Tibial nerve (tissue), 4 donors: ENCODE measurements at places on chromosomes 4 and X. TPM values are rescaled to one million over a fixed set of nuclear protein-coding genes. Genes with fewer than 3 reads are reported as not detected.

DNA sequence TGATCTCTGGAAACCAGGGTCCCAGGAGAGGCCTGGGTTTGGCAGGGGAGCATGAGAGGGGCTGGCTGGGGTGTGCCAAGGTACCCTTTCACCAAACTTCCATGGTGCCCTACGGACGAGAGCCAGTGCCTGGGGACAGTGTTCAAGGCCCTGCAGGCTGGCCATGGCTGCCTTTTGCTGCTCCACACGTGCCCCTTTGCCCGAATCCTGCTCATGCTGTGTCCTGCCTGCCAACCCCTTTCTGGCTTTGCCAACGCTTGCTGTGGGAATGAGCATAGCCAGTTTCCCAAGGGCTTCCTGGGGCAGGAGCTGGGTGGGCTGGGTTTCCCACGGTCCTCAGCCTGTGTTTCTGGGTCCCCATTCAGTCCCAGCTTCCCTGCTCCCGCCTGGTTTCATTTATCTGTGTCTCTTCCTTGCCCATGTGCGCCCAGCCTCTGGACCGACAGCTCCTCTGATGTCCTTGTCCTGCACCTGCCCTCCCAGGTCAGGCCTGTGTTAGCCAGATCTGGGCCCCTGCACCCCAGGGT, 17.3 kb downstream of the CPZ start:
- H3K4me1 ChIP-seq: no peaks in the 10 kb centered on the region
- DNase-seq: no peak
- H3K27me3 ChIP-seq: peaks cover 5% of the 10 kb centered on the region

DNA sequence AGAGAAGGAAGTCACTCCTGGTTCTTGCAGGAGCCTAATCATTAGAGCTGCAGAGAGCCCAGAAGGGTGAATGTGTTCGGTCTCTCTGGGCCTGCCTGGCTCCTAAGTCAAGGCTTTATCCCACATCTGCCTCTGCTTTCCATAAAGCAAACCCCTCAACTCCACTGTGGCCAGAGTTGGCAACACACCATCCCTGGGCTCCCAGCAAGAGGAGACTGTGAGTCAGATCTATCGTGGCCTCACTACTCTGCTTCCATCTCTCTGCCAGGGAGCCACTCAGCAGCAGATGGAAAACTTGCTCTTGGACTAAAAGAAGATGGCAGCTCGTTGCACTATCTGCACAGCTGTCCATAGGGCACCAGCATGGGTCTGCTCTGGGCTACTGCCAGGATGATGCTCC, 348.2 kb downstream of the FBXW7 start:
- no peak for DNase-seq
- no peak overlapping the region for H3K27ac ChIP-seq
- no peak overlapping the region for H3K4me3 ChIP-seq
- no peaks in the 10 kb centered on the region for H3K4me1 ChIP-seq
- H3K36me3 ChIP-seq: no peaks in the 10 kb centered on the region
- H3K27me3 ChIP-seq: no peaks in the 10 kb centered on the region

DNA sequence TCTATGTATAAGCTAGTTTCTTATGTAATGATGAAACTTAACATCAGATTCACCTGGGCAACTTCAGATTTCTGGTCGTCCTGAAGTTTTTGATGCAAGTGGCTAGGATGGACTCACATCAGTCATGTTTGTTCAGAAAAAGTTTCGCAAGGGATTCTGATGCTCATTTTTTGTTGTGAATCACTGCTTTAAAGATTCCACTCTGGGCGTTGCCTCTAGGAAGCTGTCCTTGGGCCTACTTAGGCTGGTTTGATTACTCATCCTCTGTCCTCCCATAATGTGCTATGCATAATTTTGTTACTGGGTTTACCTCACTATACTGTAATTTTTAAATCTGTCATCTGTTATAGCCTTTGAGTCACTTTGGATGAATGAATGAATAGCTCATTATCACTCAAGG, 30.8 kb downstream of the HERC3 start:
- H3K27ac ChIP-seq: no peak overlapping the region
- H3K27me3 ChIP-seq: no peaks in the 10 kb centered on the region
- H3K4me1 ChIP-seq: no peaks in the 10 kb centered on the region
- no peak for DNase-seq

- no peaks in the 10 kb centered on the region for H3K36me3 ChIP-seq
- peaks cover 3% of the 10 kb centered on the region for H3K4me1 ChIP-seq
- no peak overlapping the region for H3K27ac ChIP-seq
- H3K27me3 ChIP-seq: no peaks in the 10 kb centered on the region
- no peak for DNase-seq
- H3K4me3 ChIP-seq: no peak overlapping the region
Observed at GRCh38 chr4:101299899-101300540, 47.3 kb downstream of the PPP3CA start.

Gene SUPT20HL2
- total RNA-seq: not detected

DNA sequence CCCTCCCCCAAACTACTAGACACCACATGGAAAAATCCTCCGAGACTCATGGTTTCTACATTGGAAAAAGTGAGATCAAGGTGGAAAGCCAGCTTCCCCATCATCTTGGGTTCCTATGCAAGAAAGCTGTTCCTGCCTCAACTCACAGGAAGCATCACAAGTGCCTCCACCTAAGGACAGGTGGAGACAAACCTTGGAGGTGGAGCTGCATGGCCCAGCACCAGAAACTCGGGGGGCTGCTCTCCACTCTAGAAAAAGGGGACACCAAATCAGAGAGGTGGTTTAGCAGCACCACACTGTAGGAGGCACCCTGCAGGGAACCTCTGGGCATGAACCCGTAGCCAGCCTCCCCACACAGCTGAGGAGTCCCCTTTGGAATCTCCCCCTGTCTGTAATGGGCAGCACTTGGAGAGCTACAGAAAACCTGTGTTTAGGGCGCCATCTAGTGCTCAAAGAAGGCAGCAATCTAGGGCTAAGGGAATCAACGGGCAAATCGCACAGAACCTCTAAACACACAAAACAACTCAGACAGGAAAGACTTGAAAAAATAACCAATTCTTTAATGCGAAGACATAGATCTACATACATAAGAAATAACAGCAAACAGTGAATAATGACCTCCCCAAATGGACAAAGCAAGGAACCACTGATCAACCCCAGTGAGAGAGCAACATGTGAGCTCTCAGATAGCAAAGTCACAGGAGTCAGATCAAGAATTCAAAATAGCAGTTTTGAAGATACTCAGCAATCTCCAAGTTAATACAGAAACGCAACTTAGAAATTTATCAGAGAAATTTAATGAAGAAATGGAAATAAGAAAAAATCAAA, 37.0 kb upstream of the ZBTB33 start:
- no peak overlapping the region for H3K27ac ChIP-seq
- no peak for DNase-seq
- H3K36me3 ChIP-seq: no peaks in the 10 kb centered on the region
- H3K4me3 ChIP-seq: no peak overlapping the region
- no peaks in the 10 kb centered on the region for H3K27me3 ChIP-seq

DNA sequence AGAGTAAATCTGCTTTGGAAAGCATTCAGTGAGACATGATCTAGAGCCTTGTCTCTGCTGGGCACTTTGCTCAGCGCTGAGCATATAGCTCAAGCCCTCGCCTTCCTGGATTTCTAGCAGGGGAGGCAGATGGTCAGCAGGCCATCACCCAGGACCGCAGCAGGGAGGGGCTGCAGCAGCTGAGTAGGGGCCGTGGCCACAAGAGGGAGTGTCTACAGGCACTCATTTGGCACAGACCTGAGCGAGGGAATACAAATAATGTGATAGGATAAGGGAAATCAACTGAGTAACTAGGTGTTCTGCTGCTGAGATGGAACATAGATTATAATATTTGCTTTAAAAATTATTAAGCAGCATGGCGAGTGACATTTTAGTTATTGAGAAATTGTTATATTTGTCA, 30.2 kb downstream of the OFD1 start:
- no peaks in the 10 kb centered on the region for H3K27me3 ChIP-seq
- H3K4me3 ChIP-seq: no peak overlapping the region
- peak overlapping the region; percentile 79 for H3K27ac ChIP-seq
- peaks cover 7% of the 10 kb centered on the region for H3K4me1 ChIP-seq

DNA sequence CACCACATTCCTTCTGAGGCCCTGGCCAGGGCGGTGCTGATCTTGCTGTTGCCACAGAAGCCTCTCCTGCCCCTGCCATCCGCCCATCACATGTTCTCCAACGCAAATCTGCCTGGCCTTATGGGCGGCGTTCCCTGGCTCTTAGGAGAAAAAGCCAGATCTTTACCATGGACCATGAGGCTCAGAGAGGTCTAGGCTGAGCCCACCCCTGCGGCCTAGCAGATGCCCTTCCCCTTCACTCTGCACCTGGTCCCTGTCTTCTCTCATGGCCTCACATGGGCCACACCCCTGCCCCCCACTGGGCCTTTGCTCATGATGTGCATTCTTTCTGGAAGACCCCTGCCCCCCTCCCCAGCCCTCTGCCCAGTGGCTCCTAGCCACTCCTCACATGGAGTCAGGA, 78.5 kb downstream of the CRMP1 start:
- no peak for DNase-seq
- no peak overlapping the region for H3K4me3 ChIP-seq
- H3K4me1 ChIP-seq: no peaks in the 10 kb centered on the region
- H3K36me3 ChIP-seq: no peaks in the 10 kb centered on the region

- H3K27ac ChIP-seq: no peak overlapping the region
- DNase-seq: peak; percentile 82
- H3K4me3 ChIP-seq: no peak overlapping the region
Observed at GRCh38 chr4:42865572-42866189, 26.8 kb upstream of the GRXCR1 start.

DNA sequence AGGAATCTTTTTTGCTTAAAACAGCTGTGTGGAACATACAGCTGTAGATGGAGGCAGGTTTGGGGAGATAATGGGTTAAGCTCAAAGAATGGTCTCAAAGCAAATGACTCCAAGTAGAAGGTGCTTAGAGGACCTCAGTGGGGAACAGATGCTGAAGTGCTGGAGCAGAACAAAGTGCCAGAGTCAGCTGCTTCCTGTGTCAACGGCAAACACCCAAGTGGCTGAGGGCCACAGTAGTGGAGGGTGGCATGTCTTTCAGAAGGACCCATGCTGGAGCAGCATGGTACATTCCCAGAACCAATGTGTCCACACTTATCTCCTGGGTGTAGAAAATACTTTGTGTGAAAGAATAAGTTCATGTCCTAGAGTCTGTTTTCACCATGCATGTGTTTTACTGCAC, 197.5 kb downstream of the CCNG2 start:
- no peaks in the 10 kb centered on the region for H3K4me1 ChIP-seq
- no peak for DNase-seq
- no peaks in the 10 kb centered on the region for H3K36me3 ChIP-seq
- H3K4me3 ChIP-seq: no peak overlapping the region
- no peak overlapping the region for H3K27ac ChIP-seq

Gene KLKB1
- 3.7 TPM for total RNA-seq

DNA sequence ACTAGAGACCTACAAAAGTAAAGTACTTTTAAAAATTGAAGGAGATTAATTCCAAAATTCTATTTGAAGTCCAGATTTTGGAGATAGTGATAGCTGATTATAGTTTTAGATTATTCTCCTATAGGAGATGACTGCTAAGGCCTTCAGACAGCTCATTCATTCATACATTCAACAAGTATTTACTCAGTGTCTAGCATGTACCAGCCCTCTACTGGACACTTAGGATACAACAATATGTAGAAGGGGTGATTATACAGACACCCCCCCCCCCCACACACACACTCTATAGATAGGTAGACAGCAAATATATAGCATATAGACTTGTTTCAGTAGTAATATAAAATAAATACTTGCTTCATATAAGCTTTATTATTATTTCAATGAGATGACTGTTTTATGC, 60.4 kb upstream of the TAF9B start:
- H3K4me3 ChIP-seq: no peak overlapping the region
- H3K27ac ChIP-seq: no peak overlapping the region
- H3K4me1 ChIP-seq: no peaks in the 10 kb centered on the region
- no peaks in the 10 kb centered on the region for H3K36me3 ChIP-seq

Gene TRPC3
- total RNA-seq: 2.0 TPM

- H3K4me1 ChIP-seq: no peaks in the 10 kb centered on the region
- H3K27ac ChIP-seq: no peak overlapping the region
- H3K36me3 ChIP-seq: no peaks in the 10 kb centered on the region
- no peak overlapping the region for H3K4me3 ChIP-seq
- DNase-seq: no peak
- no peaks in the 10 kb centered on the region for H3K27me3 ChIP-seq
Observed at GRCh38 chr4:126986828-126987227, 645.9 kb upstream of the INTU start.

- H3K4me3 ChIP-seq: no peak overlapping the region
- H3K27ac ChIP-seq: no peak overlapping the region
Observed at GRCh38 chr4:5004496-5004895, 14.8 kb downstream of the CYTL1 start.

GRCh38 chr4:108116423-108117168, 52.1 kb downstream of the LEF1 start:
- no peaks in the 10 kb centered on the region for H3K36me3 ChIP-seq
- DNase-seq: no peak
- H3K4me3 ChIP-seq: no peak overlapping the region
- no peaks in the 10 kb centered on the region for H3K27me3 ChIP-seq

Gene NMU
- total RNA-seq: not detected

GRCh38 chr4:98794565-98795205, 134.2 kb downstream of the EIF4E start:
- no peaks in the 10 kb centered on the region for H3K4me1 ChIP-seq
- no peak overlapping the region for H3K4me3 ChIP-seq
- H3K27me3 ChIP-seq: no peaks in the 10 kb centered on the region
- H3K36me3 ChIP-seq: no peaks in the 10 kb centered on the region
- no peak overlapping the region for H3K27ac ChIP-seq
- DNase-seq: no peak
